Naive thymus-derived CD4-positive, alpha-beta T cell (primary cell): ENCODE measurements at places on chromosomes 12 and 14.

GRCh38 chr12:41011939-41012338 is 176.2 kb upstream of the PDZRN4 start:
- H3K27ac ChIP-seq = no peak overlapping the region
- H3K4me3 ChIP-seq = no peak overlapping the region

DNA sequence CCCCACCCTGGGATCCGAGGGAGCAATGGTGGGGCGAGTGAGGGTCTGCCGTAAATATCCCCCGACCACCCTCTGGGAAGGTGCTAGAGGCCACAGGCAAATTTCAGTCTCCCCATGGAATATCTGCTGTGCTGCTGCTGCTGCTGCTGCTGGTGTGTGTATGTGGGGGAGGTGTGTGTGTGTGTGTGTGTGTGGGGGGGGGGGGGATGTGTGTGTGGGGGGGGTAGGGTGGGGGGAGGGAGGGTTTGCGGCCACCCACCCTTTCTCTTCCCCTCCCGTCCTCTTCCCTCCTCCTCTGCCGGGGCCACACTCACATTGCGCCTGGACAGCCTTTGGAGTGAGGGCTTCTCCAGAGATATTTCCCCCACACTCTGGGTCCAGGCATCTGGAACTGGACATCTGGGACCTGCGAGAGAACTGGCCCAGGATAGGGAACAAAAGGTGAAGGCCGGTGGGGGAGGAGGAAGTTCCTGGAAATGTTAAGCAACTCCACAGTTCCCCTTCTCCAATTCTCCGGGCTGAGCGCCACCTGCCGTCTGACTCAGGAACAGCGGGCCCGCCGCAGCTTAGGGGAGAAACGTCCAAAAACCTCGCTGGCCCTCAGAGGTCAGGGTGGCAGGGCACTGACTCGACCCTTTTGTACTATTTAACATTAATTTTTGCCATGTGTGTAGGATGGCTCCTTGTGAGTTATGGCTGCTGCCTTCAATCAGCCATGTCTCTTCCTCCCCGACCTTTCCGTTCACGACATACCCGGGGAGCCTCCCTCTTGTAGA is at the start of gene C1RL:
Gene C1RL, minus strand, starts transcription at position 419 of the 776 bp plus-strand sequence. Its CDS starts 34 bp downstream, at position 385.
- DNase-seq = peak; percentile 80
- H3K4me3 ChIP-seq = peak within 1 kb of the TSS; percentile 95
- no peaks in the 10 kb centered on the region for H3K36me3 ChIP-seq
- H3K27me3 ChIP-seq = no peaks in the 10 kb centered on the region
- peak within 1 kb of the TSS; percentile 79 for H3K27ac ChIP-seq
- peaks cover 6% of the 10 kb centered on the region for H3K4me1 ChIP-seq

- peaks cover 37% of the 10 kb centered on the region for H3K4me1 ChIP-seq
- H3K36me3 ChIP-seq = no peaks in the 10 kb centered on the region
- peak overlapping the region; percentile 84 for H3K4me3 ChIP-seq
- DNase-seq = no peak
- no peaks in the 10 kb centered on the region for H3K27me3 ChIP-seq
These were observed 3.2 kb upstream of the ZNF839 start for GRCh38 chr14:102316338-102316742.

GRCh38 chr12:122421187-122421820 is 1.2 kb downstream of the CLIP1 start:
- peak overlapping the region; percentile 90 for H3K27ac ChIP-seq
- H3K4me3 ChIP-seq = peak overlapping the region; percentile 61
- DNase-seq = no peak
- peaks cover 20% of the 10 kb centered on the region for H3K4me1 ChIP-seq
- H3K27me3 ChIP-seq = no peaks in the 10 kb centered on the region

DNA sequence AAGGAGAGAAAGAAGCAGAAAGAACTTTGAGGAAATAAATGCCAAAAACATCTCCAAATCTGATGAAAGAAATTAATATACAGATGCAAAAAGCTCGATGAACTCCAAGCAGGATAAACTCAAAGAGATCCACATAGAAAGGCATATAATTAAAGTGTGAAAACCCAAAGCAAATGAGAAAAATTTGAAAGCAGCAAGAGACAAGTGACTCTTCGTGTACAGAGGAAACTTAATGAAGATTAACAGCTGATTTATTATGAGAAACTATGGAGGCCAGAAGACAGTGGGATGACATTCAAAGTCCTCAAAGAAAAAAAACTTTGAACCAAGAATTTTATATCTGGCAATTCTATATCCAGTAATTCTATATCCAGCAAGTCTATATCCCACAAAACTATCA is 163.0 kb upstream of the TMCC3 start:
- no peak for DNase-seq
- H3K4me3 ChIP-seq = no peak overlapping the region
- no peaks in the 10 kb centered on the region for H3K36me3 ChIP-seq
- no peaks in the 10 kb centered on the region for H3K27me3 ChIP-seq
- no peak overlapping the region for H3K27ac ChIP-seq

GRCh38 chr14:96143906-96144305 is 60.7 kb upstream of the BDKRB2 start:
- H3K4me3 ChIP-seq = no peak overlapping the region
- DNase-seq = no peak
- no peaks in the 10 kb centered on the region for H3K27me3 ChIP-seq
- H3K27ac ChIP-seq = no peak overlapping the region

DNA sequence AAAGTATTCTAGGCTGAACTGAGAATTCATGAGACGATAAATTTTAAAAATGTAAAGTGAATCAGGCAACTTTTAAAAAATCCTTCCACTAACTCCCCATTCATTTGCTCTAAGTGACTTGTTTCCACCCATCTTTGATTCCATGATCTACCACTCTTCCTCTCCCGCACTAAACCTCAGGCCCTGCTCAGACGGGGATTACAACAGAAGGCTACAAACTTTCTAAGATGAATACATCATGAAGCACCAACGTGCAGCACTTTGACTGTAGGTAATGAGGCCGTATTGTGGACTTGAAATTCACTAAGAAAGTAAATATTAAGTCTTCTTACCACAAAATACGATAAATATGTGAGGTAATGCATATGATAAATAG is 30.0 kb downstream of the TMEM132D start:
- no peak for DNase-seq
- H3K4me3 ChIP-seq = no peak overlapping the region
- H3K27me3 ChIP-seq = no peaks in the 10 kb centered on the region
- no peaks in the 10 kb centered on the region for H3K36me3 ChIP-seq

DNA sequence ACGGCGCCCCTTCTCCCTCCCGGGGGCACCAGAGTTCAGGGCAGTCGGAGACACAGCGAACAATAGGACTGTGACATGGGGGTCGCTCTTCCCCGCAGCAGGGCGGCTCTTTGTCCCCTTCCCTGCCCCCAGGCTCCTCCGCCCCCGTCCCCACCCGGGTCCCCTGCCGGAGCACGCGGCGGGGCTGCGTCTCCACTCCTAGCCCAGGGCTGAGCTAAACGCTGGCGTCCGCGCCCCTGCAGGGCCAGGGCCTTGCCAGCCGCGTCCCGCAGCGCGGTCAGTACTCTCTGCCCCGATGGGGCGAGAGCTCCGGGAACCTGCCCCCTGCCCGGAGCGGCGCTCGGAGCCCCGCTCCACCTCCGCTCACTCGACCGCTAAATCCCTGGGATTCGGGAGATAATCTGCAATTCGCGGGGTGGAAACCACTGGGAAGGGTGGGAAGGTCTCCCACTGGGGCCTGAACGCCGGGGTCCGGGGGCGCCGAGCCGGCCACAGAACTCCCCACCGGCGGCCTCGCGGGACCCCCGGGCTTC is 825 bp upstream of the CCDC85C start:
- no peaks in the 10 kb centered on the region for H3K36me3 ChIP-seq
- peak overlapping the region; percentile 80 for H3K27ac ChIP-seq
- H3K27me3 ChIP-seq = no peaks in the 10 kb centered on the region
- DNase-seq = no peak

GRCh38 chr14:75183225-75183624 is 6.8 kb upstream of the TMED10 start:
- H3K36me3 ChIP-seq = no peaks in the 10 kb centered on the region
- H3K4me1 ChIP-seq = no peaks in the 10 kb centered on the region
- DNase-seq = no peak
- no peaks in the 10 kb centered on the region for H3K27me3 ChIP-seq
- H3K27ac ChIP-seq = no peak overlapping the region

- H3K4me3 ChIP-seq = no peak overlapping the region
- H3K36me3 ChIP-seq = no peaks in the 10 kb centered on the region
- no peak for DNase-seq
- no peak overlapping the region for H3K27ac ChIP-seq
- no peaks in the 10 kb centered on the region for H3K27me3 ChIP-seq
- H3K4me1 ChIP-seq = no peaks in the 10 kb centered on the region
These were observed 45.2 kb downstream of the GRIP1 start for GRCh38 chr12:66633676-66634075.

DNA sequence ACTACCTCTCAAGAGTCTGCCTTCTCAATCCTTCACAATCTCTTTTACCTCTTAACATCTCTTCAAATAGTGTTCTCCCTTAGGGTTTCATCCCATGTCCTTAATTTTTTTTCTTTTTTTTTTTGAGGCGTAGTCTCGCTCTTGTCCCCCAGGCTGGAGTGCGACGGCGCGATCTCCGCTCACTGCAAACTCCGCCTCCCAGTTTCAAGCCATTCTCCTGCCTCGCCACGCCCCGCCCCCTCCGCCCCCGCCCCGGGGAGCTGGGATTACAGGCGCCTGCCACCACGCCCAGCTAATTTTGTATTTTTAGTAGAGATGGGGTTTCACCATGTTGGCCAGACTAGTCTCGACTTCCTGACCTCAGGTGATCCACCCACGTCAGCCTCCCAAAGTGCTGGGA is 7.0 kb upstream of the BCAT1 start:
- no peak overlapping the region for H3K4me3 ChIP-seq
- H3K36me3 ChIP-seq = no peaks in the 10 kb centered on the region
- no peaks in the 10 kb centered on the region for H3K27me3 ChIP-seq

- DNase-seq = no peak
- no peaks in the 10 kb centered on the region for H3K36me3 ChIP-seq
- H3K4me1 ChIP-seq = peaks cover 3% of the 10 kb centered on the region
- no peaks in the 10 kb centered on the region for H3K27me3 ChIP-seq
- H3K27ac ChIP-seq = no peak overlapping the region
- no peak overlapping the region for H3K4me3 ChIP-seq
These were observed 5.3 kb upstream of the BEGAIN start for GRCh38 chr14:100592461-100592891.
